ENCODE measurements at places on chromosomes 1 and 21. TPM values are rescaled to one million over a fixed set of nuclear protein-coding genes. Genes with fewer than 3 reads are reported as not detected.

DNA sequence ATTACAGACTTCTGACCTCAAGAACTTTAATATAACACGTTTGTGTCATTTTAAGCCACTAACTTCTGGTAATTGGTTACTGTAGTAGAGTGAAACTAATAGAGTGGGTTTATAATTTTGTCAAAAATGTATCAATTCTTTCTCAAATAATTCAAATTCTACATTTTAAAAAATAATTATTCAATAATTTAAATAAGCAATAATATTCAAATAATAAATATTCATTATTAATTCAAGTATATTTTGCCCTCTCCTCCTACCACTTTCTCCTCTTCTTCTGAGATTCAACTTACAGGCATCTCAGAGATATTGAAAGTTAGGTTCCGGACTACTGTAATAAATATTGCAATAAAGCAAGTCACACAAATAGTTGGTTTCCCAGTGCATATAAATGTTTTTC lies 1107.1 kb downstream of the KCNT2 start:
- DNase-seq, result no peak

ATP1A2 gene
- 113 TPM for polyA plus RNA-seq

MROH7 gene
- 1.5 TPM for polyA plus RNA-seq

DNA sequence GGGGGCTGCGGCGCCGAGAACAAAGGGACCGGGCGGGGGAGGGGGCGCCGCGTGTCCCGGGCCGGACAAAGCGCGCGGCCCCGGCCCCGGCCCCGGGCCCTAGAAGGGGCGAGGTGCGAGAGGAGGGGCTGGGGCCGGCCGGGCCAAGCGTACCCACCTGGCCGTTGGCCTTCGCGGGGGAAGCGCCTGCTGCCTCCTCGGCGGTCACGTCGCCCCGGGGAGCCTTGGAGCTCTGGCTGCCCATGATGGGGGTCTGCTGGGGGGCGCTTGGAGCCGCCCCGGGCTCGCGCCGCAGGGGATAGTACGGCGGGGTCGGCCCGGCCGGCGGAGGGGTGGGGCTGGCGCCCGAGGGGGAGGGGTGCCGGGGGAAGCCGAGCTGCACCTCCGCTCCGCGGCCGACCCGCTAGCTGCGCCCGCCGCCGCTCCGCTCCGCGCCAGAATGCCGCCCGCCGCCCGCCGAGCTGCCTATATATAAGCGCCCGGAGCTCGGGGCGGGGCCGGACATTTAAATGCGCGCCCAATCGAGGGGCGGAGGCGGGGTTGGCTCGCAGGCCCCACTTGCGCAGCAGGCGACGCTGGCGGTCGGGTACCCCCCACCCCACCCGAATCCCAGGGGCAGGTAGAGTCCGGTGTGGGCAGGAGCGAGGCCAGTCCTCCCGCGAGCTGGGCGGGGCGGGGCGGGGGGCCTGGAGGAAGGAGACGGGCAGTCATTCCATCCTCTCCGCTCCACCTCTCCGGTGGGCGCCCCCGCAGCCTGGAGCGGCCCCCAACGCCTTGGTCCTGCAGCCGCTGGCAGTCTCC lies at the start of gene MARCKSL1:
Gene MARCKSL1, minus strand, starts transcription at position 444 of the 801 bp plus-strand sequence. Its CDS starts 200 bp downstream, at position 244.
- DNase-seq, result peak; percentile 73

DNA sequence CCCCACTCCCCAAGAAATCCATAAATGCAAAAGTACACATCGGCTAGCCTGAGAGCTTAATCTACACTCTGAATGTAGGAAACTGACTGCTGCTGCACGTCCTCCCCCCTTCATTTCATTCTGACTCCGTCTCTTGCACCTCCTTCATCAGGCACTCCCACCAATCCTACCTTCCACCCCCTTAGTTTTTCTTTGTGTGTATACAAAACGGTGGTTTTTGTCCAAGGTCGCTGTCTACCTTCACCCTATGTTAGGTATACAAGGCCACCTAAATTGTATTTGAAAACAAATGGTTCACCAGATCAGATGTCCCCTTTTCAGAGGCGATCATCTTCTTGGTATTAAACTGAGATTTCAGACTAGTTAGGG lies 1.9 kb downstream of the WDR26 start:
- peak; percentile 17 for DNase-seq

DNA sequence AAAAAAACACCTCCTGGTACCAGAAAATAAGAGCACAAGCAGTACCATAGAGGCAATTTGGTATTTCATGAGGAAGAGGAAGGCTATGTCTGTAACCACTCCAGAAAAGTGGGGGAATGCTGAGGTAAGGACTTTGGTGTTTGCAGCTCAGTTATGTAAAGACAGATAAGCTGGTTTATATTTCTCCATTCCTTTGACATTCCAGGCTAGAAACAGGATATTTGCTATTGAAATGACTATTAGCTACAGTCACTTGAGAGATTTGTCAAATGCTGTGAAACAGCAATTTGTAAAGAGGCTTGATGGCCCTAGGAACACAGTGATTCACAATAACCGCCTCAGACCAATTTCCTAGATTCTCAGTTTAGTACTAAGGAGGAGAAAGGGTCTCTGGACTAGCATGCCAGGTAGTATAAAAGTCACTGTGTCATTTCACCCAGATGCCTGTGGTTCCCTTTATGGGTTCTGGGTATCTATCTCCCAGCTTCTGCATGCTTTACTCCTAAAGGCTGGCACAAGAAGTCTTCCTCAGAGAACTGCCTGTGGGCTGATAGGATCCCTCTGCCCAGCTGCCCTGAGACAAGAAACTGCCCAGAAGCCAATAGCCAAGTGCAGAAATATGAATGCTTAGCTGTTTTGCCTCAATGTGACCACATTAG lies 80.5 kb downstream of the VCAM1 start:
- no peak for DNase-seq

DNA sequence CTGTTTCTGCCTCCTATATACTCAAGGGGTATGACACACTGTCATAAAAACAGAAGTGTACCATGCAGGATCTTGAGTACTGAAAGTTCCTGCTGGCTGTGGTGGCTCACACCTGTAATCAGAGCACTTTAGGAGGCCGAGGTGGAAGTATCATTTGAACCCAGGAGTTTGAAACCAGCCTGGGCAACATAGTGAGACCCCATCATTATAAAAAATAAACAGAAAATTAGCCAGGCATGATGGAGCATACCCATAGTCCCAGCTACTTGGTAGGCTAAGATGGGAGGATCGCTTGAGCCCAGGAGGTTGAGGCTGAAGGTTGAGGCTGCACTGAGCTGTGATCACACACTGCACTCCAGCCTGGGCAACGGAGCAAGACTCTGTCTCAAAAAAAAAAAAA lies 20.1 kb downstream of the ERI3 start:
- DNase-seq, result no peak

FCRL6 gene
- polyA plus RNA-seq, result 0.15 TPM
